ENCODE measurements at places on chromosomes 3 and 15. TPM values are rescaled to one million over a fixed set of nuclear protein-coding genes. Genes with fewer than 3 reads are reported as not detected.

GRCh38 chr3:186965141-186965879 is 35.0 kb downstream of the ST6GAL1 start:
- no peaks in the 10 kb centered on the region for H3K27me3 ChIP-seq
- H3K4me1 ChIP-seq, result no peaks in the 10 kb centered on the region
- H3K36me3 ChIP-seq, result no peaks in the 10 kb centered on the region

DNA sequence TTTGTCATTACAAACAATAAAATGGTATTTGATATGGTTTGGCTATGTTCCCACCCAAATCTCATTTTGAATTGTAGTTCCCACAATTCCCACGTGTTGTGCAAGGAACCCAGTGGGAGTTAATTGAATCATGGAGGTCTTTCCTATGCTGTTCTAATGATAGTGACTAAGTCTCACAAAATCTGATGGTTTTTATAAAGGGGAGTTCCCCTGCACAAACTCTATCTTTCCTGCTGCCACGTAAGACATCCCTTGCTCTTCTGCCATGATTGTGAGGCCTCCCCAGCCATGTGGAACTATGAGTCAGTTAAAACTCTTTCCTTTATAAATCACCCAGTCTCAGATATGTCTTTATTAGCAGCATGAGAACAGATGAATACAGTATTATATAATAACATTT is 15.4 kb upstream of the AADAC start:
- H3K27me3 ChIP-seq, result no peaks in the 10 kb centered on the region
- H3K4me3 ChIP-seq, result no peak overlapping the region
- DNase-seq, result no peak
- no peaks in the 10 kb centered on the region for H3K36me3 ChIP-seq
- peaks cover 12% of the 10 kb centered on the region for H3K4me1 ChIP-seq
- H3K27ac ChIP-seq, result no peak overlapping the region

GRCh38 chr3:21839592-21839991 is 88.6 kb upstream of the ZNF385D start:
- no peaks in the 10 kb centered on the region for H3K4me1 ChIP-seq
- H3K27me3 ChIP-seq, result no peaks in the 10 kb centered on the region
- H3K4me3 ChIP-seq, result no peak overlapping the region
- H3K36me3 ChIP-seq, result no peaks in the 10 kb centered on the region
- DNase-seq, result no peak
- H3K27ac ChIP-seq, result no peak overlapping the region

DNA sequence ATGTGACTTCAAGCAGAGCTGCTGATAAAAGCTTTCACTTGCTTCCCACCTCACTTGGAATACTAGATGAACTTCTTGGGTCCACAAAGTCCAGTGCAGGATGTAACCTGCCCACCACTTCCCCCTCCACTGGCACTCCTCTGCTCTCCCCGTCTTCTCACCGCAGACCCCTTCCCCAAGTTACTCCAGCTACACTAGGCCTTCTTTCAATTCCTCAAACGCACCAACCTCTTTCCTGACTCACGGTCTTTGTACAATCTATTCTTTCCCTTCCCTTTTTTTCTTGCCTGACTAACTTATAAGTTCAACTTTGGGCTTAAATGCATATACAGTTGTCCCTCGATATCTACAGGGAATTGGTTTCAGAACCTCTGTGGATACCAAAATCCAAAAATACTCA is 5.2 kb upstream of the ATP13A3 start:
- no peaks in the 10 kb centered on the region for H3K36me3 ChIP-seq
- peaks cover 67% of the 10 kb centered on the region for H3K4me1 ChIP-seq
- H3K27ac ChIP-seq, result peak overlapping the region; percentile 4
- H3K27me3 ChIP-seq, result no peaks in the 10 kb centered on the region

- no peaks in the 10 kb centered on the region for H3K27me3 ChIP-seq
- H3K27ac ChIP-seq, result no peak overlapping the region
- H3K36me3 ChIP-seq, result no peaks in the 10 kb centered on the region
- H3K4me3 ChIP-seq, result no peak overlapping the region
- no peak for DNase-seq
These were observed 364.1 kb upstream of the CNTN4 start for GRCh38 chr3:1734494-1735122.

DNA sequence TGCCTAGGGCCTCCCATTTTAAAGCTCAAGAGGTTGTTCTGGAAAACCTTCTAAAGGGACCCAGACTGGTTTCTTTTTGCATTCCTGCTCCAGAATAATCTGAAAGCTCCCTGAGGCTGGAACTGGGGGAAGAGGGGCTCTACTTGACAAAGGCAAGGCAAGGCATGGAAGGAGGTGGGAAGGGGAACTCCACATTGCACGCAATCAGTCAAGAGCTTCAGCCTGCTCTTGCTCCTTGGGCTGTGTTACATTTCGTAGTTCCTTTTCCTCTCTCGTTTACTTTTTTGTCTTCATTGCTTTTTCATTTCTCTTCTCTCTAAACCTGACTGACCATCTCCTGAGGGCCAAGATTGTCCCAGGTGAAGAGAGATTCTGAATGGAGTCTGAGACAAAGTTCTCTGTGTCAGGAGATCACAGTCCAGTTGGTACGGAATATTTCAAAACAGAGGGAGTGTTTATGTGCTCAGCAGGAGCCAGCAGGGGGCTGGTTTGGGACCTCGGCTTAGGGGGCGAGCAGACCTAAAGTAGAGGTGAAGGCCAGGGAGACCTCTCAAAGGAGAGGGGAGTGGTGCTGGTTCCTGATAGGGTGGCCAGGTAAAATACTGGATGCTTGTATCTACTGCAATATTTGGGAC is 6.0 kb upstream of the KCTD6 start:
- no peaks in the 10 kb centered on the region for H3K27me3 ChIP-seq
- no peak overlapping the region for H3K4me3 ChIP-seq
- no peak for DNase-seq
- peaks cover 5% of the 10 kb centered on the region for H3K4me1 ChIP-seq
- no peaks in the 10 kb centered on the region for H3K36me3 ChIP-seq

- no peaks in the 10 kb centered on the region for H3K4me1 ChIP-seq
- peaks cover 9% of the 10 kb centered on the region for H3K27me3 ChIP-seq
- DNase-seq, result no peak
- H3K4me3 ChIP-seq, result no peak overlapping the region
- H3K27ac ChIP-seq, result no peak overlapping the region
These were observed 26.6 kb downstream of the APBA2 start for GRCh38 chr15:28912422-28912821.

GRCh38 chr3:46695962-46696894 is 2.7 kb upstream of the ALS2CL start:
- H3K27ac ChIP-seq, result peak overlapping the region; percentile 9
- H3K4me1 ChIP-seq, result peaks cover 45% of the 10 kb centered on the region
- no peaks in the 10 kb centered on the region for H3K36me3 ChIP-seq
- DNase-seq, result peak; percentile 60
- H3K27me3 ChIP-seq, result peaks cover 6% of the 10 kb centered on the region
- no peak overlapping the region for H3K4me3 ChIP-seq

DNA sequence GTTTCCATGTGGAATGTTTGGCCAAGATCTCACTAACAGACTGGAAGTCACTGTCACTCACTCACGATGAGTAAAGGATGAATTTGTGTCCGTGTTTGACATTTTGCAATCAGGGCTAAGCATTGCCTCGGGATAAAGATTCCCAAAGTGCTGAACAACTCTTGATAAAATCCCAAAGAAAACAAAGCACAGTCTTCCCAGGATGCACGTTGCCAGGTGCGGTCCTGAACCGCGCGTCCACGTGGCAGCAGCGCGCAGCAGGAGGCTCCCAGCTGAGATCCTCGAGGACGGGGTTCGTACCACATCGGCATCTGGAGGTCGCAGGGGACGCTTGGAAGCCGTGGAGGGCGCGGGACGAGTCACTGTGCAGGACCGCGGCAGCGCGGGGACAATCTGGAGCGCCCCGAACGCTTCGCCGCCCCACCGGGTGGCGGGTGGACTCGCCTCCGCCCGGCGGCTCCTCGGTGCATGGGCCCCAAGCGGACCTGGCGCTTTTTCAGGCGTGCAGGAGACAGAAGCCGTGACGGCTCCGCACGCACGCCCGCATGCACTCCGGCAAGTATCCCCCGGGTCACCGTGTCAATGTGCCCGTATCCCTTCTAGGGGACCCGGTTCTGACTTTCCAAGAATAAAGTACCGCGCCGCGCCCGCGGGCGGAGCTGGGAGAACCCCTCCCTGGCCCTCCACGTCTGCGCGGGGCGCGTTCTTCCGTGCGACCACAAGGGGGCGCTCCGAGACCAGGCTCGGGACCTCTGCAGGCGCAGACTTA is 17.7 kb downstream of the CPN2 start:
- no peaks in the 10 kb centered on the region for H3K27me3 ChIP-seq
- DNase-seq, result peak; percentile 90
- no peak overlapping the region for H3K27ac ChIP-seq
- no peaks in the 10 kb centered on the region for H3K36me3 ChIP-seq

GRCh38 chr3:138442433-138442832 is 8.0 kb downstream of the ESYT3 start:
- no peak for DNase-seq
- no peak overlapping the region for H3K4me3 ChIP-seq
- peak overlapping the region; percentile 7 for H3K27ac ChIP-seq
- no peaks in the 10 kb centered on the region for H3K27me3 ChIP-seq
- peaks cover 35% of the 10 kb centered on the region for H3K4me1 ChIP-seq
- no peaks in the 10 kb centered on the region for H3K36me3 ChIP-seq

DNA sequence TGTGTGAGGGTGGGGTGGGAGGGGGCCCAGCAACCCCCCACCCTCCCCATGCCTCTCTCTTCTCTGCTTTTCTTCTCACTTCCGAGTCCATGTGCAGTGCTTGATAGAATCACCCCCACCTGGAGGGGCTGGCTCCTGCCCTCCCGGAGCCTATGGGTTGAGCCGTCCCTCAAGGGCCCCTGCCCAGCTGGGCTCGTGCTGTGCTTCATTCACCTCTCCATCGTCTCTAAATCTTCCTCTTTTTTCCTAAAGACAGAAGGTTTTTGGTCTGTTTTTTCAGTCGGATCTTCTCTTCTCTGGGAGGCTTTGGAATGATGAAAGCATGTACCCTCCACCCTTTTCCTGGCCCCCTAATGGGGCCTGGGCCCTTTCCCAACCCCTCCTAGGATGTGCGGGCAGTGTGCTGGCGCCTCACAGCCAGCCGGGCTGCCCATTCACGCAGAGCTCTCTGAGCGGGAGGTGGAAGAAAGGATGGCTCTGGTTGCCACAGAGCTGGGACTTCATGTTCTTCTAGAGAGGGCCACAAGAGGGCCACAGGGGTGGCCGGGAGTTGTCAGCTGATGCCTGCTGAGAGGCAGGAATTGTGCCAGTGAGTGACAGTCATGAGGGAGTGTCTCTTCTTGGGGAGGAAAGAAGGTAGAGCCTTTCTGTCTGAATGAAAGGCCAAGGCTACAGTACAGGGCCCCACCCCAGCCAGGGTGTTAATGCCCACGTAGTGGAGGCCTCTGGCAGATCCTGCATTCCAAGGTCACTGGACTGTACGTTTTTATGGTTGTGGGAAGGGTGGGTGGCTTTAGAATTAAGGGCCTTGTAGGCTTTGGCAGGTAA is 8.1 kb downstream of the FAM131A start:
- DNase-seq, result peak; percentile 66
- H3K27ac ChIP-seq, result peak overlapping the region; percentile 46
- H3K4me1 ChIP-seq, result peaks cover 33% of the 10 kb centered on the region
- H3K36me3 ChIP-seq, result peaks cover 51% of the 10 kb centered on the region
- H3K4me3 ChIP-seq, result no peak overlapping the region

DNA sequence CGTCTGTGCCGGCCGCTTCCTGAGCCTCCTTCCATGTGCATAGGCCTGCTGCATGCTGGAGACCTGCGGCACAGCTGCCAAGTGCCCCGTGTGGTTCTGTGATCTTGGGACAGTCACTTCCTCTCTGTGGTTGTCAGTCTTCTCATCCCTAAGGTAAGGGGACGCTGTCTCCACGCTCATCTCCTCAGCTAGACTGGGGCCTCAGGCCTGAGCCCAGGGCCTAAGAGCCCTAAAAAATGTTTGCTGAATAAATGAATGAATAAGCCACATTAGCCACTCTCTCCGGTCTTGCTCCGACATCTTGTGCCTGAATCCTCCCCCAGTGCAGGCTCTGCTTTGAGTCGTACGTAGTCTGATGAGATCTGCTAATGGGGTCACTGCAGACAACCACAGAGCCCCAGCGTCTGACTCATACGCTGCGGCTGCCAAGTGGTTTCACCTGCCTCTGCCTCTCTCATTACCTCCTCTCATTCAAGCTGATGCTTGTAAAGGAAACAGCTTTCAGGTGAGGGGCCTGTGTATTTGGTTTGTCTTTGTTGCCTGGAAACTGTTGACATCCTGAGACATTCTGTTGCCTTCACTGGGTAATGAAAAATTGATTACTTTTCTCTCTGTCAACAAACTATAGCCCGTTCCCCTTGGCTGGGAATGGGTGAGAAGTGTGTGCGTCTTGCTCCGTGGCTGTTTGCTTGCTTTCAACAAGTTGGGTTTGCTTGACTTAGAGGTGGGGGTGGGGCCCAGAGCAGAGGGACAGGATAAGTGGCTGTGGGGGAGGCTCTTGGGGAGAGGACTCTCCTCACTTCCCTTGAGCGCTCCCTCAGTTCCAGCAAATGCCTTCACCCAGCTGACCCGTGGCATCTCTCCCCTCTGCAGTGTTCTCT is 15.9 kb downstream of the RPLP1 start:
- H3K4me1 ChIP-seq, result peaks cover 40% of the 10 kb centered on the region
- H3K4me3 ChIP-seq, result no peak overlapping the region
- peak; percentile 89 for DNase-seq

- no peak overlapping the region for H3K4me3 ChIP-seq
- H3K27me3 ChIP-seq, result no peaks in the 10 kb centered on the region
- DNase-seq, result no peak
- peaks cover 30% of the 10 kb centered on the region for H3K4me1 ChIP-seq
These were observed 23.8 kb downstream of the FEM1B start for GRCh38 chr15:68301301-68301700.

DNA sequence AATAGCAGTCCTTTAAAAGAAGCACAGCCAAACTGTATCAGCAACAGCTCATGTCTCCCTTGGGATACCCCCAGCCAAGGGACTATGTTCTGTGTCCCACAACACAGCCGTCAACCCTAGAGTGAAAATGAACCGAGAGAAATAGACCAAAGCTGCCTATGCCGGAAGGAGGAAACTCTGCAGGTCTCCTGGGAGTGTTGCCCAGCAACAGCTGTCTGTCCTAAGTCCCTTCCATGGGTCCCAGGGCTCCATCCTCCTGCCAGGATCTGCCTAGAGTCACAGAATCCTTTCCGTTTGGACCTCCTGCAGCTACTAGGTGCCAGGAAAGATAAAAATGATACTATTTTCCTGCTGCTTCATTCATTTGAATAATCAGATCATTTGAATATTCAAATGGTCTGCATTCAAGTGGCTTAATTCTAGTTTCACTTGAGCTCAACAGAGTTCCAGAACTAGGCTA is 53.1 kb downstream of the TRANK1 start:
- no peaks in the 10 kb centered on the region for H3K27me3 ChIP-seq
- DNase-seq, result peak; percentile 59
- H3K4me3 ChIP-seq, result no peak overlapping the region
- H3K27ac ChIP-seq, result peak overlapping the region; percentile 70

- no peak overlapping the region for H3K4me3 ChIP-seq
- no peaks in the 10 kb centered on the region for H3K27me3 ChIP-seq
- DNase-seq, result no peak
- no peaks in the 10 kb centered on the region for H3K4me1 ChIP-seq
These were observed 23.3 kb upstream of the BUB1B start for GRCh38 chr15:40137303-40138200.

Gene LDHAL6B
- total RNA-seq, result not detected

Gene IDH2
- total RNA-seq, result 176 TPM

Gene CIDEC
- not detected for total RNA-seq

Gene CLDN11
- total RNA-seq, result not detected

Gene CERS3
- not detected for total RNA-seq

Gene ZNF148
- 12.9 TPM for total RNA-seq

Gene PPP1R14D
- total RNA-seq, result not detected

Gene TEX55
- total RNA-seq, result not detected

Gene ZDHHC3
- 140 TPM for total RNA-seq

Gene CA12
- total RNA-seq, result 12.5 TPM

Gene SUCLG2
- 174 TPM for total RNA-seq
